ENCODE measurements at places on chromosomes 3 and 15.

DNA sequence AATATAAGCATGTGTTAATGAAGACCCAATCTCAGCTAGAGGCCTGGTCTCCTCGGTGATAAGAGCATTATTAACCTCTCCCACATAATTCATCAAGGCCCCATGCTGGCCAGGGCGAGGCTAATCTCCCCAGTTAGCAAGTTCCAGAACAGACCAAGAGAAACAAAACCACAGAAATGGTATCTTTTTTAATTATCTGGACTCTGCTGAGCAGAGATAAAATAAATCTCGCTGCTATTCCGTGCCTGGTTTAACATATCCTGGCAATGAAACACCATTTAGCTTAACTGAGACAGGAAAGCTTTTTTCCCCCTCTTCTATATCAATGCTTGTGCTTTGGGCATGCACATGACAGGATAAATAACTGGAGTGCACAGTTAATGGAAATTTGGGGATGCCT lies 72.5 kb upstream of the ARHGEF3 start:
- no peak for DNase-seq

DNA sequence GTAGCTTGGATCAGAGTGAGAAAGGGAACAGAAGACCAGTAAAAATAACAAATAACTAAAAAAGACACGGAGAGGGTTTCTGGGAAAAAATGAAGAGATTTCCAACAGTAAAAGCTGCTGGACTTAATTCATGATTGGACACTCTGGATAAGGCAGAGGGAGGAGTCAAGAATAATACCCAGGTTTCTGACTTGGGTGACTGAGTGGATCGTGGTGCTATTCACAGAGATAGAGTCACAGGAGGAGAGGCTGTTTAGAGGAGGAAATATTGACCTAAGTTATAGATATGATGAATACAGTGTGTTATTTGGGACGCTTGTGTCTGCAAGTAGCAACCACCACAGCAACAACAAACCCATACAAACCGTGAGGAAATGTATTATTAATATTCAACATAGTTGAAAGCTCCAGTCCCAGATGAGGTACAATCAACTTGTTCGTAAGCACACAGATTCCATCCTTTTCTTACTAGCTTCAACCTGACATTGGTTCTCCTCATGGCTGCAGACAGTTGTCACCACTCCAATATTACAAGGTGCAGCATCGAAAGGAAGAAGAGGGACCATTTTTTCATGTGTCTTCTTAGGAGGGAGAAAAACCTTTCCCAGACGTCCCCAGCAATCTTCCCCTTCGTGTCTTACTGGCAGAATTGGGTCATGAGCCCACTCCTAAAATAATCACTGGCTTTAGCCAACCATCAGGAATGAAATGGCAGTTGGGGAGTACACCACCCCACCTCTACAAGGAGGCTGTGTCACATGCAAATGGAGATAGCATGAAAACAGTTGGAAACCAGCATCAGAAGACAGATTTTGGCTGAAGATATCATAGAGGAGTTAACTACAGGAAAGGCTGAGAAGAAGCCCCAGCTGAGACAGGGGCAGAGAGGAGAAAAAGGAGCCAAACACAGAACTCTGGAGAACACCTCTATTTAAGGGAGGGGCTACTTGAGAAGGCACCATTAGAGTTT lies 387.8 kb downstream of the SHQ1 start:
- DNase-seq = no peak

GRCh38 chr3:88105325-88105724 lies 44.4 kb upstream of the C3orf38 start:
- DNase-seq = no peak

DNA sequence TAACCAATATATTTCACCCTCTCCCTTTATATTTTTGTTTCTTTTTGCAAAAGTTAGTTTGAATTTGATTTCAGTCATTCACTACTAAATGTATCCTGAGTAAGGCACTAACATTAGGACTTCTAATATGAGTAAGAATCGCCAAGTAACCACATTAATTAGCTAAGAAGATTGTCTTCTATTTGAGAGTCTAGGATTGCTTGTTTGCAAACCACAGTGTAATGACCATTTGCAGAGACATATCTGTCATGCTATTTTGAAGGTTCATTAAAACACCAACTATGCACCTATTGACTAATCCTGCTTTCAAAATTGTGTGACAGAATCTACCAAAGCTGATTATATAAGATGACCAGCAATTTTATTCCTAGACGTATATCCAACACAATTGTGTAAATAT lies 5.3 kb upstream of the EID1 start:
- DNase-seq = no peak

- no peak for DNase-seq
These were observed 15.0 kb downstream of the SNAP23 start for GRCh38 chr15:42510258-42511006.
